Bronchial epithelial cell (primary cell): ENCODE measurements at places on chromosomes 7 and 10. TPM values are rescaled to one million over a fixed set of nuclear protein-coding genes. Genes with fewer than 3 reads are reported as not detected.

- DNase-seq = no peak
These were observed 66.3 kb downstream of the PRKAG2 start for GRCh38 chr7:151810441-151811232.

CDNF gene
- 0.79 and 1.3 TPM in 2 replicates for total RNA-seq

DNA sequence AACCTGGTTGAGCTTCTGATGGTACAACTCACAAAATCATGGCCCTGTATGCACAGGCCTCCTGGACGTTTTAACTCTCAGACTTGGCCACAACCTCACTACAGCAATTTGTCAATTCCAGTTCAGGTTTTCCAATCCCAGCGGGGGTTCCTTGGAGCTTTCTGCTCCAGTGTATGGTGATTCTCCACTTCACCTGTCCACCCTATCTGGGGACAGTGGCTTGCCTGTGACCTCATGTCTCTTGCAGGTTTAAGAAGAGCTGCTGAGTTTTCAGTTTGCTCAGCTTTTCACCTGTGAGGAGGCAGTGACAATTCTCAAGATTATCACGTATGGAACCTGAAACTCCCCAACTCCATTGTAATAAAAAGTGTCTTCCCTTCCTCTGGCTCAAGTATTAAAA is 254.1 kb downstream of the DIP2C start:
- no peak for DNase-seq

- DNase-seq = no peak
These were observed 3.0 kb upstream of the MCM10 start for GRCh38 chr10:13158401-13158800.

GRCh38 chr10:110413049-110413783 is 84.5 kb upstream of the DUSP5 start:
- no peak for DNase-seq

TPST1 gene
- total RNA-seq = 24.7 and 31.4 TPM in 2 replicates

GRCh38 chr10:121076776-121077715 is 225.9 kb downstream of the WDR11 start:
- DNase-seq = peak; percentile 79

GRCh38 chr10:98929709-98930108 is 305.9 kb downstream of the HPSE2 start:
- DNase-seq = no peak

OR2A5 gene
- not detected in 2 replicates for total RNA-seq

DNA sequence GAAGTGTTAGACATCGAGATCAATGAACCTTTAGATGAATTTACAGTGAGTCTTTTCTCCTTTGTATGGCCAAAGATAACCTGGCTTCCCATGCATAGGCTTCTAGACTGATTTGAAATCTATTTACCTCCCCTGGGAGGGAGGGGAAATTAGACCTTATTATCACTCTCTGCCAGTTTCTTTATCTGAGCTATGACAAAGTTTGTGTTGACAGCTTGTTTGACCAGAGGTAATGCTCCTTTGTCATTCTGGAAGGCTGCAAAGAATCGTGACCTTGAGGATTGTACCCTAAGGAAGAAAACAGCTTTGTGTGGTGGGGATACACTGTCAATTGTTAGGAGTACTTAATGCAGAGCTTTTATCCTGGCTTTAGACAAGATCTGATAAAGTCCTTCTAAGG is 36.4 kb downstream of the RBM33 start:
- DNase-seq = no peak

TAS2R40 gene
- total RNA-seq = not detected in 2 replicates

GRCh38 chr10:3133948-3134347 is 38.6 kb downstream of the PITRM1 start:
- no peak for DNase-seq

PNLIPRP1 gene
- not detected in 2 replicates for total RNA-seq

HYAL4 gene
- under 0.01 and 0.13 TPM in 2 replicates for total RNA-seq

DNA sequence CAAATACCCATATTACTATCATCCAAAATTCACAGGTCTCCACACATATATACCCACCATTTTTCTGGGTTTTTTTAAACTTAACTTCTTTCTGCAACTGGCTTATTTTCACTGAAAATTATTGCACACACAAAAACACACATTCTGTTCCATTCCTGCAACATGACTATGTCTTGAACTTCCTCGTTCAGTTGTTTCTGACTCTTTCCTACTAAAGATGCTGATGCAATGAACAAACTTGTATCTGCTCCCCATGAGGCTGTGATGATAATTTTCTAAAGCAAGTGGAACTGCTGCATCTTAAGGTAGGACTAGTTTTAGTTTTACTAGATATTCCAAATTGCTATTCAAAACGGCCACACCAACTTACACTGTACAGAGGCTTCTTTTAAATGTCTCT is 77.7 kb downstream of the OSBPL3 start:
- no peak for DNase-seq

FGL2 gene
- total RNA-seq = under 0.01 and 0.53 TPM in 2 replicates

- DNase-seq = no peak
These were observed 784.5 kb upstream of the ZWINT start for GRCh38 chr10:57145548-57145947.

DNA sequence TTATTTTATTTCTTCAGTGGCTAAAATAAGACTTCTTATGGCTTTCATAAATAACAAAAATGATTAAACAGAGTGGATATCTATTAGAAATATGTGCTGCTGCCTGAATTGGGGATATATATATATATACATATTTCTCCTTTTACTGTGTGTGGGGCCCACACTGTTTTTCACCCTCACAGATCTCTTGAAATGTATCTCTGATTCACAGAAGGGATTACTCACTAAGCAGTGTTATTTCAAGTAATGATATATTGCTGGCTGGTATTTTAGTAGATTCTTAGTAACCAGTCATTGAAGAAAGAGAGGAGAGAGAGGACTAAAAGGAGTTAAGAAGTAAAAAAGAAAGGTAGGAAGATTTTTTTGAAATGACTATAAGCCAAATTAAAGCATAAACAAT is 308.6 kb upstream of the NRP1 start:
- DNase-seq = peak; percentile 74

DNA sequence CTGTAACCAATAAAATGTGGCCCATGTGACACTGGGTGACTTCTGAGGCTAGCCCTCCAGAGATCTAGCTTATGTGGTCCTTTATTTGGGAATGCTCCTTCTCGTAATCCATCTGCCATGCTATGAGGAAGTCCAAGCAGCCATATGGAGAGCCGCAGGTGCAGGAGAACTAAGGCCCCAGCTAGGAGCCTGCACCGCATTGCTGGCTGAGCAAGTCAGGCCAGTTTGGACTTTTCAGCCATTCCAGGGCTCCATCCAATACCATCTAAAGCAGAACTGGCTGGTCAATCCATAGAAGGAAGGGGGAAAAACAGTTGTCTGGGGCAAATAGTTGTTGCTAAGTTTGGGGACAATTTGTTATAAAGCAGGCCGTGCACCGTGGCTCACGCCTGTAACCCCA is 32.6 kb downstream of the KLRG2 start:
- no peak for DNase-seq

- peak; percentile 42 for DNase-seq
These were observed 51.3 kb upstream of the GPR26 start for GRCh38 chr10:123614888-123615287.

COL28A1 gene
- not detected in 2 replicates for total RNA-seq

KIAA1217 gene
- 3.4 and 4.9 TPM in 2 replicates for total RNA-seq

DNA sequence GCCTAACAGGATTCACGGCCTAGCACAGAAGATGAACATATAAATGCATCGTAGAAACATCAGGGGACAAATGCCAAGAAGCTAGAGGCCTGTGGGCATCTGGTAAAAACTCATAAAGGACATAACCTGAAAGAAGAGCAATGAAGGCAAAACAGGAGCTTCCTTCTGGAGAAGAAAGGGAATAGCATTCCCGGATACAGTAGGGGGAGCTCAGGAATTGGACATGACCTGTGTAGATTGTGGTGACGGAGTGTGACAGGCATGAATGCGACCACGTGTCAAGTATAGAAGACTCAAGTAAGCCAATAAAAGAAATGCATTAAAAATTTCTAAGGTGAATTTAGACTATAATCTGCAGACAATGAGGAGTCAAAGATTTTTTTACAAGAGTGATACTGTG is 270.1 kb downstream of the AGMO start:
- DNase-seq = no peak

DNA sequence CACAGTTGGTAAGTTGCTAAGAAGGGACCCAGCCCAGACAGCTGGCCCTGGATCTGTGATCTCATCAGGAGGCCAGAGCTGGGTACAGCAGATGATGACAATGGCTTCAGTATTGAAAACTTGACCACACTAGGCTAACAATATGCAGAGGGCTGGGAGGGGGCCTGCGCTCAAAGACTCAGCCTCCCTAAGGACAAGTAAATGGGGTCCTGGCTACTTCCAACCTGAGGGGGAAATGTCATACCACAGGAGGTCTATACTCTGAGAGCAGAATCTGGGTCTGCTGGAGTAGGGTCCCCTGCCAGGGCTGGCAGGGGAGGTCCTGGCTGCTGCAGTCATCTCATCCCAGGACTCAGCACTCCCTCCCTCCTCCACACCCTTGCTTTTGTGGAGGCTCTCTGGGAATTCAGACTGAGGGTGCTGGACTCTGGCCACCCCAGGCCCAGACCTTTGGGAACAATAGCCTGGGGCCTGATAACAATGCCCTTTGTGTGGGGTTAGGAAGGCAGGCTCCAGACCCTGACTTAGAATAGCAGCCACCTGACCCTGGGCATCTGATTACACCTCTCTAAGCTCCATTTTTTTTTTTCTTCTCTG is 1.4 kb downstream of the FXYD4 start:
- no peak for DNase-seq

DNA sequence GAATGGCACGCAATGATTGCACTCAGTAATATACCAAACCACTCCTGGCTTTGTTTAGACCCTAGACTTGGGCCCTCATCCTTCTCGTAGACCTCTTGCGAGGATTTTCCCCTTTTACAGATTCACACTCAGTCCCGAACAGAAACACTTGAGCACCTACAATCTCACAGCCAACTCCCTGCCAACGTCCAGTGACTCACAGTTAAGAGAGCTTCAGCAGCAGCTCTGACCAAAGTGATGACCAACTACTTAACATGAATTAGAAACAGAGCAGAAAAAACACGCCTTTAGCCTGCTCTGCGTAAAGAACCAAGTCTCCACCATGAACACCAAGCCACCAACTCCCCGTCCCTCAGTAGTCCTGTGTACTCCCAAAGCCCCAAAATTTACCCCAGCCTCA is 2.2 kb downstream of the DNAJC30 start:
- DNase-seq = peak; percentile 72

DNA sequence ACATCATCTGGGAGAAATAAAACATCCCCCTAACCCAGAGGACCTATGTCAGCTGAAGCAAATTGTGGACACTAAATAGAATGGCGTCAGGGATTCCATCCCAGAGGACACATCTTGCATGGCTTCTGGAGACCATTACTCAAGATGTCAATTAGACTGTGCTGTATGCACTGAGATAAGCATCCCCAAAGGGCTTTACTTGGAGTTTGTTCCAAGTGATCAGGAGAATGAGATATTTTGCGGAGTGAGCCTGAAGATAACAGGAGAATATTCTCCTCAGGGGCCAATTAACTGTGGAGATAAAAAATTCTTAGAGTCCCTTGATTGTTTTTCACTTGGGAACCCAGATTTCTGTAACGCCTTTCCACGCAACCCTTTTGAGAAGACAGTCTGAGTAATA is 4.5 kb upstream of the OR2AE1 start:
- DNase-seq = no peak

GRCh38 chr10:5633166-5633749 is 33.1 kb downstream of the ASB13 start:
- DNase-seq = no peak

DNA sequence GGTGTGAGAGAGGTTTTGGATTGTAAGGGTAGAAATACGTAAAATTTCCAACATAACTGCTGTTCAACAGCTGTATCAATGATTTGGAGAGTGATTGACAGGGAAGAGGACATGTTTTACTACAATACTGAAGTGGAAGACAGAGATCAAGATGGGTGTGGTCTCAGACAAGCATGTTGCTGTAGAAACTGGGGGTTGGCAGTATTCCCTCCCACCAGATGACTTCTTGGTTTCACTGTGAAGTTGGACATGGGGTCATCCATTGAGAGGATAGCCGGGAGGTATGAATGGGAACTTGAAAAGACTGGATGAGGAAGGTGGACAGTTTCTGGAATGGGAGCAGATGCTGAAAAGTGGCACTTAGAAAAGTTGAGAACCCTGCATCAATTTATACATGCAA is 95.3 kb upstream of the HDAC9 start:
- DNase-seq = no peak

ADIRF gene
- total RNA-seq = 25.3 and 53.6 TPM in 2 replicates

DNA sequence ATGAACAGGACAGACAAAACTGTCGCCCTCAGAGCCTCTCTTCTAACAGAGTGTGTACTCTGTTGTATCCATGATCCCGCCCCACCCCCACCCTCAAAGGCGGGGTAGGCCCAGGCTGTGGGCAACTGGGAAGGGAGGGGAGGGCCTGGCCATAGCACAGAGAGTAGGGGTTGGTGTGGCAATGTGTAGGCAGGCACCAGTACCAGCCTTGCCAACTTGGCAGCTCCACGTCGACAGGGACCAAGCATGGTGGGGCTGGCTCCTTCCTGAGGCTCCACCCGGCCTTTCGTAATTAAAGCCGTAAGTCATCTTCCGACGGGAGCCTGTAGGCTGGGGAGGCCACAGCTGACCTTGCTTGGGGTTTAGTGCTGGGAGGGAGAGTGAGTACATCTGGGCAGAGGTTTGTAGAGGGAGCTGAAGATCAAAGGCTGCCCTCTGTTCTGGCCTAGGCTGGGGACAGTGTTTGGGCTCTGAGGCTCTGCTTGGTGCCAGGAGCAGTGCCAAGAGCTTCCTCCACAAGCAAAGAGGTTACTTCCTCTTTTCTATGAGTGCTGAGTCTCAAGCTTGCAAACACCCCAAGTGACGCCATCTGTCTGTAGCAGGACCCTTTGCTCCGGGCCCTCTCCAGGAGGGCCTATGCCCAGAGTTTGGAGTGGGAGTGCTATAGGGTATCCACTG is 121.6 kb downstream of the C10orf105 start:
- DNase-seq = no peak

DNA sequence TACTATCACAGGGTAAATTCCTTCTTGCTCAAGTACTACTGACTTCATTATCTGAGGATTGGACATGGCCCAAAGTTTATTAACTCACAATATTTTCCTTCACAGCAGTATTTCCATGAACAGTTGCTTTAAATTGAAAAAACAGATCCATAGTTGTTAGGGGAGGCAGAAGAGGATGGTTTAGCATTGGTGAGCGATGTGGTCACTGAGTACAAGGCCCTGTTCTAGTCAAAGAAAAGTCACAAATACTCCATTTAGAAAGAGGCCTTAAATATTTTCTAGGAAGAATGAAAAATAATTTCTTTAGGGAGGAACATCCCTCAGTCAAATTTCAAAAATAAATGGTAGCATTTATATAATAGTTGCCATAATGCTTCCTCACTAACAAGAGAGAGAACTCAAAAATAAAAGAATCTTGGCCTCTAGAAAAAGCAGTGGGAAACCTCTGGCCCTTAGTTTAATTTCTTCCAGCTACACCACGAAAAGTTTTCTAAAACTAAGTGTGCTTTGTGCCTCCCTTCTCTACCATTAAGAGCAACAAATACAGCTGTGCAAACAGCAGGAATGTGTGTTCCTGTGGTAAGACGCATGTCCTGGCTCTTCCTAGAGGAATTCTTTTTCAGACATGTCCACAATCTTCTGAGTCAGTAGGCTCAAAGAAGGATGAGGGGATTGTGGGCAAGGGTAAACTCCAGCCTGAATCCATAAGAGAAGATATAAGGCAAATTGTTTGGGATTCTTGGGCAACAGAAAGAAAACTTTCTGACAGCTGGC is 105.7 kb downstream of the HOXA1 start:
- peak; percentile 76 for DNase-seq
